ENCODE measurements at places on chromosomes 2 and 18. TPM values are rescaled to one million over a fixed set of nuclear protein-coding genes. Genes with fewer than 3 reads are reported as not detected.

GRCh38 chr18:49081511-49082155 is 130.9 kb upstream of the SMAD7 start:
- DNase-seq = no peak

- DNase-seq = no peak
Observed at GRCh38 chr2:102436323-102436722, 13.4 kb downstream of the IL18RAP start.

GRCh38 chr2:60439219-60439974 is 114.1 kb downstream of the BCL11A start:
- no peak for DNase-seq

GRCh38 chr2:106336737-106337136 is 131.5 kb downstream of the RGPD3 start:
- DNase-seq = no peak

GRCh38 chr2:112618383-112618782 is 27.4 kb upstream of the SLC20A1 start:
- DNase-seq = no peak

DNA sequence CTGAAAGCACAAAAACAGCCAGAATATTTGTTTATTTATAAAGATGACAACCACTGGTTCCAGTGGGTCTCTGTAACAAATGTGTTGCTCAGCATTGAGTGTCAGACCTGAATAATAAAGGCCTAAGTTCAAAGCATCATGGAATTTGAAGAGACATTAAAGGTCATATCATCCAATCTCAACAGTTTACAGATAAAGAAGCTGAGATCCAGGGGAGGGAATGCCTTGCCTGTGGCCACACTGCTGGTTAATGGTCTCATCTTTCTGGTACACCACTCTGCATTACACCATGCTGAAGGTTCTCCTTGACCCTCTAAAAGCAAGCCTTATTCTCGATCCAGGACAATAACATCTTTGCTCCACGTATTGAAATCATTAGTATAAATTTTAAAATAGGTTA is 446.5 kb upstream of the ACVR2A start:
- DNase-seq = no peak

DNA sequence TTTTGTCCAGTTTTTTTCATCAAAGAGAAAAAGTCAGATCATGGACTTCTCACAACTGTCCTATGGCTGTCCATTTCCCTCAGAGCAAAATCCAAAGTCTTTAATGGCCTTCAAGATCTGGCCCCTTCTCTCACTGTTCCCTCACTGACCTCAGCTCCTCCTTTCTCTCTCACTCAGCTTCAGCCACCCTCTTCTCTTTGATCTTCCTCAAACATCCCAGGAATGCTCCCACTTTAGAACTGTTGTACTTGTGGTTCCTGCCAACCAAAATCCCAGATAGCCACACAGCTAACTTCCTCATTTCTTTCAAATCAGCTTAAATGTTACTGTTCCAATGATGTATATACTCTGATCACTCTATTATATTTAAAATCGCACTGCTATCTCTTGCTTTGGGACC is 82.9 kb downstream of the NUP35 start:
- DNase-seq = peak; percentile 71

DNA sequence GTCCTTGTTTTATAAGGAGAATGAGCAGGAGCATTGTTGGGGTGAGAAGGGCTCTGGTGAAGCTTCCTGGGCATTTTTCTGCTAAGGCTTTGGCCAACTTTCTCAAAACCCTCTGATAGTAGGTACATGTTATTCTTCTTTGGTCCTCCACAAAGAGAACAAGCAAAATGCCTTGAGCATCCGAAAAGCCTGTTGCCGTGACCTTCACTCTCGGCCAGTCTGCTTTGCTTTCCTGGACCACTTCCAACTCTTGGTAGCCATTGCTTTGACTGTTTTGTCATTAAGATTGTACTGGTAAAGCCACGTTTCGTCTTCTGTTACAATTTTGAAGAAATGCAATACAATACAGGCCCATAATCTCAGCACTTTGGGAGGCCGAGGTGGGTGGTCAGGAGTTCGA is 27.4 kb upstream of the ALLC start:
- DNase-seq = no peak

GRCh38 chr2:236633775-236634560 is 64.3 kb downstream of the ACKR3 start:
- DNase-seq = no peak

GRCh38 chr2:226408141-226408540 is 391.5 kb downstream of the IRS1 start:
- DNase-seq = no peak

- peak; percentile 71 for DNase-seq
Observed at GRCh38 chr2:20313659-20314058, 37.0 kb downstream of the PUM2 start.

- DNase-seq = no peak
Observed at GRCh38 chr2:117948615-117949014, 65.3 kb downstream of the CCDC93 start.

NEU4 gene
- not detected for total RNA-seq

CAPN14 gene
- under 0.01 TPM for total RNA-seq

All from LHCN-M2 (cell line).